NCI-H1092 (cell line): ENCODE measurements at places on chromosomes 2 and 18.

DNA sequence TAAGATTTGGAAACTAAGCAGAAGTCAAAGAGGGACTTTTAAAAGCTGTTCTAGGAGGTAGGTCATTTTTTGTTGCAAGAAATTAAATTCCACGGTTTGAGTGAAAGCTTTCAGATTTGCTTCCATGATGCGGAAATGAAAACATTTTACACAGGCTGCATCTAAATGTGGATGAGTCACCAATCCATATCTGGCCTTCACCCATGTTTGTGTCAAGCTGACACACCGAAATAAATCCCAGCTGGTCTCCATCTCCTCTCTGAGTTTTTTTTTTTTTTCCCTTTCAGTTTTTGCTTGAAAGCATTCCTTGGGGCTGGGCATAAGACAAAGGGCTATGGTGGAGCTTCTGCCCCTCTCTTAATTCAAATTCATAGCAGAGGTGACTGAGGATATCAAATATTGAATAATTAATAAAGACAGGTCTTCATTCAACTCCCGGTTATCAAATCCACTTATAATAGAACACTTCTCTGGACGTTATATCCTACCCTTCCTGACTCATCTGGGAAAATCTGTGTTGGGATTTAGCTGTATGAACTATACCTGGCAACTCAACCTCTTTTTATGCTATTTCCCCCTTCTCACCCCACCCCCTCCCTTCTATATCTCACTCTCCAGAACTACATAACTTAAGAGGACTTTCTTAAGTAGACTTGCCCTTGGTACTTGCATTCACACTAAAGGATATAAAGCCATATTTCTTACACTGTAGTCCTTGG, 558.3 kb upstream of the GCFC2 start:
- DNase-seq = no peak

- no peak for DNase-seq
Observed at GRCh38 chr2:70668911-70669310, 99.1 kb downstream of the ADD2 start.

- no peak for DNase-seq
Observed at GRCh38 chr2:237618449-237618848, 8.9 kb upstream of the LRRFIP1 start.

- DNase-seq = no peak
Observed at GRCh38 chr2:55120634-55121359, 70.5 kb upstream of the RTN4 start.
